NCI-H1105 (cell line): ENCODE measurements at places on chromosomes 16 and 17.
A peak's percentile ranks its signal among the peaks of the same experiment; 100 is the strongest.

DNA sequence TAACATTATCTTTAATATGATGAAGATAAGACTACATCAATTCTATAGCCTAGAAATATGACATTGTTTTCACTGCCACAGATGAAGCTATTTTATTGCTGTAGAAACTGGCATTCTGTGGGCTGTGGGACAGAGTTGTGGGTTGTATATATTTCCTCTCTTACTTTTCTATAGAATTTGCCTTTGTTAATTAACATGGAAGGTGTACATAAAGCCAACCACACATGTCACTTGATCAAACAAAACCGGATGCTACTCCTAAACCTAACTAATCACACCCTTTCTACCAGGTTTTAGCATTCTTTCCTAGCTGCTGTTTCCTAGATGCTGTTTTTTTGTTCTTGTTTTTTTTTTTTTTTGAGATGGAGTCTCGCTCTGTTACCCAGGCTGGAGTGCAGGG is 81.2 kb upstream of the ATP2A3 start:
- no peak for DNase-seq

DNA sequence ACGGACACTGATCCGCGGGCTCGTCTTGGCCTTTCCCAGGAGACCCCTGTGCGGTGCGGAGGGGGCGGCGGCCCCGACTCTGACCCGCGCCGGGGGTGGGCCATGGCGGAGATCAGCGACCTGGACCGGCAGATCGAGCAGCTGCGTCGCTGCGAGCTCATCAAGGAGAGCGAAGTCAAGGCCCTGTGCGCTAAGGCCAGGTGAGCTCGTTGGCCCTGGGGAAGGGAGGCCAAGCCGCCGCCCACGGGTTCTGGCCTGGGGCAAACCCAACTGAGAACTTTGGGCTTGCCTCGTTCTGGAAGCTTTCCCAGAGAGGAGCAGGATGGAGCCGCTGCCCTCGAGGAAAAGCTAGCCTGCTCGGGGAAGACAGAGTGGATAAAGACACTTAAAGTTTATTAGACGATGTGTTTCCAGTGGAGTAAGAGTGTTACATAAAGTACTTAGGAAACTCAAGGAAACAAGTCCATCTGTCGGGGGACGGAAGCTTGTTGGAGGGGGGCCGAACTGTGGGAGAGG is 540 bp downstream of the PPP4C start:
- DNase-seq = no peak

DNA sequence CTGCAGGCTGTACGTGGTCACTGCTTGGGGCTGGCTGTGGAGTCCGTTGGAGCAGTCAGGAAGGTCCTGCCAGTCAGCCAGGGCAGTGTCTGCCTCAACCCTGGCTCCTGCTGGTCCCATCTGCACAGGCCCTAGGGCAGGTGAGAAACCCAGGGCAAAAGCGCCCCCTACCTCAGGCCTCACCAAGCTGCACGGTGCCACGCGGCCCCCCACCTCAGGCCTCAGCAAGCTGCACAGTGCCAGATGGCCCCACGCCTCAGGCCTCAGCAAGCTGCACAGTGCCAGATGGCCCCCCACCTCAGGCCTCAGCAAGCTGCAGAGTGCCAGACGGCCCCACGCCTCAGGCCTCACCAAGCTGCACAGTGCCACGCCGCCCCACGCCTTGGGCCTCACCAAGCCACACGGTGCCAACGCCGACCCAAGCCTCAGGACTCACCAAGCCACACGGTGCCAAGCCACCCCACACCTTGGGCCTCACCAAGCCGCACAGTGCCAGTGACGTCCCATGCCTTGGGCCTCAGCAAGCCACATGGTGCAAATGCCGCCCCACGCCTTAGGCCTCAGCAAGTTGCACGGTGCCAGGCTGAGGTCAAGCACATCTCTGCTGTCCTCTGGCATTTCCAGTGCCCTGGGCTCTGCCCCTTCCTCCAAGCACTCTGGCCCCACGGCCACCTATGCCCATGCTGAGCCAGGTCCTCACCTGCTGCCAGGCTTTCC is 5.5 kb downstream of the TMEM204 start:
- DNase-seq = no peak

- no peak for DNase-seq
Observed at GRCh38 chr16:35173295-35173694, 1713.9 kb downstream of the TP53TG3F start.

GRCh38 chr17:70648166-70648565 is 478.8 kb downstream of the KCNJ2 start:
- no peak for DNase-seq

DNA sequence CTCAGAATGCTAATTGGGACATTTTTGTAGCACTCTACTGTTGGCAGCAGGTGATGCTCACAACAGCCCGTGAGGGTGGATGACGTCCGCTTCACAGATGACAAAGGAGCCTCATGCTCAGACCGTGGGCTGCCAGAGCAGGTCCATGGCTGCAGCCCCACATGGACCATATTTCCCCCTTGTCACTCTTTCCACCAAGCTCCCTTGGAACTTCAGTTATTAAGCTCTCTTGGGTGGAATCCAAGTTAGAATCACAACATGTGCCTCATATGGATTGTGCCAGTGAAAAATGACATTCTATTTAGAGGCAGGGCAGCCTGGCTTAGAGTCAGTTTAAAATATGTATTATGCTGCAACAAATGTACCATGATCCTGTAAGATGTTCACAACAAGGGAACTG is 33.2 kb upstream of the STH start:
- DNase-seq = no peak

DNA sequence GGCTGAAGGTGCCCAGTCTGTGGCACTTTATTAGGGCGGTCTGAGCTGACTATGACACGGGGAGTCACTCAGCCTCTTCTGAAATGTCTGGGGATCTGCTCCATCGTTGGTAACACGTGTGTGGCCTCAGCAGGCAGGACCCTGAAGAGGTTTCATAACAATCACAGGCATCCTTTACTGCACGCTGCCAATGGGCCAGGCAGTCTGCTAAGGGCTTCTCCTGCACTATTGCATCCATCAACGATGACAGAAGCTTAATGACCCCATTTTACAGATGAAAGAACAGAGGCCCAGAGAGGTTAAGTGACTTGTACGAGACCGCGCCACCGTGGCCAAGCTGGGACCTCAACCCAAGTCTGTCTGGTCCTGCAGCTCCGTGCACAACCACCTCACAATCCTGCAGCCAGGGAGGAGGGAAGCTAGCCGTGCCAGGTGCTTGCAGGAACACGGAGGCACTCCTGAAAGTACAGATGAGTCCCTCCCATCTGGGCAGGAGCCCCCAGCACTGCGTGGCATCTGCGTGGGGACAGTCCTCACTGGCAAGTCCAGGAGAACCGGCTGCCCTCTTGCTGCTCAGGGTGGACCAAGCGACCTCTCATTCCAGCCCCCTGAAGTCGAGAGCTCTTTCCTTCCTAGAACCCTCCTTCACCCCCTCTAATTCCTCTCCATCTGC is 40.0 kb downstream of the RPH3AL start:
- no peak for DNase-seq

DNA sequence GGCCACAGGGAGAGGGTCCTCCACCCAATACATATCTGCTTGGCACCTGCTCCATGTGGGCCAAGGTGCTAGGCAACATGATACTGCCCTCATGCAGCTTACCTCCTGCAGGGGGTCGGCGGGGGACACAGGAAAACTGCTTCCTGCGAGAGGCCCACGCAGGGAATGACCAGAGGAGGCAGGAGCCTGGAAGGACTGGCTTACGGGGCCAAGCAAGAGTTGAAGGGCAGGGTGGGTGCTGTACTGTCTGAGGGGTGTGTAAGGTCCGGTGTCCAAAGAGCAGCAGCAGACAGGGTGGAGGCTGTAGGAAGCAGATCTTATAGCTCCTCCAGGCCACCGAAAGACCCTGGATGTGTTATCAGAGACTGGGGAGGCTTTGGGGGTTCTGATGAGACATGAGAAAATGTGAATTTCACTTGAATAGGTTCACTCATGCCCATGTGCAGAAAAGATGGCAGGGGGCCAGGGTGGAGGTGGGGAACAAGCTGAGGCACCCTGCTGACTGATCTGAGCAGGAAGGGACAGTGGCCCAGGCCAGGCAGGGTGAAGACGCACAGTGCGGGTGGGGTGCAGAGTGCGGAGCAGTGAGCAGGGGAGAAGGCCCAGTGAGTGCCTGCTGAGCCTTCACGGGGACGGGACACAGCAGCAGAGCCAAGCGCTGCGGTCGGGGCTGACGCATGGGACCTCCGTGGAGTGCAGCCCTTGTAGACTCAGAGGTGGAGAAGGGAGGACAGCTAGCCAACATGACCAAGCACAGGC is 8.3 kb downstream of the FLCN start:
- no peak for DNase-seq

GRCh38 chr16:15542734-15543347 is 100.1 kb downstream of the MARF1 start:
- DNase-seq = no peak

DNA sequence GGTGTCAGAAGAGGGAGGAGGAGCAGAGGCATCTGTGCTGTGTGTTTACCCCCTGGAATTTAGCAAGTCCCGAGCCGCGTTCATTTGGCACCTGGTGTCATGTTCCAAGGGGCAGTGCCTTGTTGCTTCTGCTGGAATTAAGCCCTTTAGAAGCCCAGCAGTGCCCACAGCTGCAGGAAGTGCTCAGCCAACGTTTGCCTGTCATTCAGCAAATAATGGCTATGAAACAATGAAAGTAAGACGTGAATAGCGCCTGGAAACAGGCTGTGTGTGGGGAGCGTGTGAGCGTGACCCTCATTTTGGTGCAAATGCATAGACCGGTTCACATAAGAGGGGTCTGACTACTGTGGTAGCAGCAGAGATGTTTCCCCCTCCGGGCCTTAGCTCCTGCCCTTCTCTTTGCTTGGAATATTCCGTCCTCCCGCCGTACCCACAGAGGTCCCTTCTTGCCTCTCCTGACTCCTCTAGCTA is 5.8 kb upstream of the ATP2C2 start:
- DNase-seq = peak; percentile 12

GRCh38 chr17:68396226-68397107 is 60.8 kb downstream of the WIPI1 start:
- DNase-seq = no peak

GRCh38 chr17:36144981-36145729 is 31.3 kb downstream of the TBC1D3B start:
- DNase-seq = no peak

DNA sequence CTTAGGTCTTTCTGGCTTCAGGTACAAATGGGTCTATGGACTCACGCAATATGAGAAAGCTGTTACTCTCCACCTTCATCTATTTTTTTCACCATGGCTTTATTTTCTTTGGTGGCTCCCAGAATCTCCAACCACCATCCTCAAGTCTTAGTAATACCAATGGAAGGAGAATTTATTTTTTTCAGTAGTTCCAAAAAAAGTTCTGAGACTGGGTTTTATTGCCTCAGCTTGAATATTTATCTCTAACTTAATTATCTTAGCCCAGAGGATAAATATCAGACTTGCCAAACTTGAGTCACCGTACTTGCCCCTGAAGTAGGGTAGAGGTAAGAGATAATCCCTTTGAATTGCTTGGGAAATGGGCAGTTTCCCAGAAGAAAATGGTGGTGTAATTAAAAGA is 23.2 kb upstream of the CACNG3 start:
- DNase-seq = no peak
